ENCODE measurements at places on chromosomes 5 and 9.
A peak's percentile ranks its signal among the peaks of the same experiment; 100 is the strongest.

DNA sequence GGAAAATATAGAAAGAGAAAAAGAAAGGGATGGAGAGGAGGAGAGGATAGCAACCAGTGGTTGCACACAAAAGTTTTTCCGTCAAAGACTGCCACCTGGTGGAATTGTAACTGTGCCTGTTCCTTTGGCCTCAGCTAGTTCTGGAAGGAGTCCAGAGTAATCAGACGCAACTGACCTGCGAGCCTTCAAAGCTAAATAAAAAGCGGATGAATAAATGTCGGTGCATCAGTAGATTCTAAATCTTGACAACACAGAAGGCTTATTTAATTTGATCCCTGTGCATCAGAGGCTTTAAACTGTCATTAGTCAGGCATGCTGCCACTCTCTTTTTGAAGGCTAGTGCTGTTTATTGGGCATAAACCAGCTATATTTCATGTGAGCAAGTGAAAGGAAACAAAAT is 132.9 kb upstream of the ACO1 start:
- peak; percentile 70 for DNase-seq

DNA sequence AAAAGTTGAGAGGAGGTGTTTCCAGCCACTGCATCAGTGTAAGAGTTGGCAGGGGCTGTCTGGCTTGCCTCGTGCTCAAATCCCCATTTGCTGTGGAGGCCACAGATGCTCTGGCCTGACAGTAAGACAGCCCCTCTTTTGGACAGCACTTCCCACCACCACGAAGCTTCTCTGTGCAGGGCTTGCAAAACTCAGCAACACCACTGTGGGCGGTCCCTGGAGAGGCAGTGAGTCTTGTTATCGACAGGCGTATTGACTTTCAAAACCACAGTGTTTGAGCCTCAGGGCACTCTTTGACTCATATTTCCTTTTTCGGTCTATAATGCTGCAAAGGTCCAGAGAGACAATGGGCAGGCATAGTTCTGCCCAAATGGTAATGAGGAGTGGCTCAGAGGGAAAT is 539.5 kb downstream of the EBF1 start:
- peak; percentile 22 for DNase-seq

- no peak for DNase-seq
These were observed 21.5 kb downstream of the ZNF346 start for GRCh38 chr5:177043958-177044357.

GRCh38 chr9:112810696-112811490 is 60.3 kb downstream of the SNX30 start:
- DNase-seq = peak; percentile 81

GRCh38 chr5:81292130-81292529 is 9.3 kb upstream of the ZCCHC9 start:
- no peak for DNase-seq

GRCh38 chr5:139164020-139164419 is 34.1 kb downstream of the SIL1 start:
- no peak for DNase-seq

- no peak for DNase-seq
These were observed 222.5 kb upstream of the IL12B start for GRCh38 chr5:159552751-159553150.

- peak; percentile 6 for DNase-seq
These were observed 55.1 kb upstream of the SH3PXD2B start for GRCh38 chr5:172509405-172509781.

GRCh38 chr5:101942321-101942882 is 353.7 kb downstream of the SLCO4C1 start:
- peak; percentile 70 for DNase-seq

DNA sequence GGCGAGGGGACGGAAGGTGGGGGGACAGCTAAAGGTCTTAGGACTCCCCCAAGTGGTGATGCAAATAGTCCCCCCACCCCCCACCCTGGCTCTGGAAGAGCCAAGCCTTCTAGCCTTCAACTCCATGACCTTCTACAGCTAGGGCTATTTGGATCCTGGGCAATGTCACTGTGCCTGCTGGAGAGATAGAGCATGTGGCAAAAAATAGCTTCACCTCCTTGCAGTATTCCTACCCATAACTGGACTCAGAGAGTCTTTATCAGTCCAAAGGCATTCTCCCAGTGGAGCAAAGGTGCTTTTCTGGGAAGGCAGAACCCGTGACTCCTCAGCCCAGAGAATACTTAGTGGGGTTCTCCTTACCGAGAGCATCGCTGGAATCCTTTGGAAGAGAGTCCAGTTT is 48.9 kb upstream of the PPARGC1B start:
- DNase-seq = no peak

GRCh38 chr9:4700091-4700490 is 20.7 kb downstream of the CDC37L1 start:
- no peak for DNase-seq

GRCh38 chr5:150451594-150451993 is 2.1 kb upstream of the RPS14 start:
- DNase-seq = no peak

DNA sequence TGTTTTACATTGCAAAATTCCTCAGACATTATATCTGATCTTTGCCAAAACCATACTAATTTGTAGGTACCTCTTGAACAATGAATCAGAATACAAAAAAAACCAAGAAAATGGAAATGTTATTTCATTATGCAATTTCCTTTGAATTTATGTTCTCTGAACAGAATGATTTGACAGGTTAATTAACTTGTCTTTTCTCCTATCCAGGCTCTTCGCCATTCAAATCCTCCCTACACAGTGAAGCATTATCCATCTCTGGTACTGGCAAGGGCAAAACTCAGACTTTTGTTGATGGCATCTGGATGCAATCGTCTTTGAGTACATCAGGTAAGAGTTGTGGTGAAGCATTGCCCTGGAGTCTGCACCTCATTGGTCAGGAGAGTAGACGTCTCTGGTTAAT is 655.7 kb upstream of the ITGA1 start:
- DNase-seq = no peak

- no peak for DNase-seq
These were observed 44.2 kb upstream of the NKX2-5 start for GRCh38 chr5:173279166-173279565.

- DNase-seq = peak; percentile 5
These were observed 117.2 kb downstream of the TRPM3 start for GRCh38 chr9:71004196-71004595.

GRCh38 chr9:112753725-112754124 is 3.2 kb downstream of the SNX30 start:
- no peak for DNase-seq

GRCh38 chr5:132410451-132411303 is 41.2 kb downstream of the SLC22A5 start:
- peak; percentile 84 for DNase-seq

DNA sequence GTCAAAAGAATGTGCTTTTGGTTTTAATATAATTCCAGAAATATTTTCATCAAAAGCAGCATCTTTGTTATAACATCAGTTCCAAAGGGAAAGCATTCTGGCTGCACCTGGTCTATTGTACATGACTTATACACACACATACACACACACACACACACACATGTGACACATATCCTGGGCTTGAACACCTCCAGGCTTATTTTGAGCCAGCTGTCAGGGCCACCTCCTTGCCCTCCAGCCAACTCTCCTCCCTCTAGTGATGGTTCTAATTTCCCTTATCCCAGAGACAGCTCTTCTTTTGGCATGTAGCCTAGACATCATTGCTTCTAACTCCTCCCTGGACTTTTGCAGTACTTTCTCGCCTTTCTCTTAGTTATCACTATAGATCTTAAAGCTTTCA is 115.0 kb downstream of the PIK3R1 start:
- DNase-seq = no peak

GRCh38 chr5:131610198-131611063 is 24.6 kb downstream of the RAPGEF6 start:
- peak; percentile 19 for DNase-seq

DNA sequence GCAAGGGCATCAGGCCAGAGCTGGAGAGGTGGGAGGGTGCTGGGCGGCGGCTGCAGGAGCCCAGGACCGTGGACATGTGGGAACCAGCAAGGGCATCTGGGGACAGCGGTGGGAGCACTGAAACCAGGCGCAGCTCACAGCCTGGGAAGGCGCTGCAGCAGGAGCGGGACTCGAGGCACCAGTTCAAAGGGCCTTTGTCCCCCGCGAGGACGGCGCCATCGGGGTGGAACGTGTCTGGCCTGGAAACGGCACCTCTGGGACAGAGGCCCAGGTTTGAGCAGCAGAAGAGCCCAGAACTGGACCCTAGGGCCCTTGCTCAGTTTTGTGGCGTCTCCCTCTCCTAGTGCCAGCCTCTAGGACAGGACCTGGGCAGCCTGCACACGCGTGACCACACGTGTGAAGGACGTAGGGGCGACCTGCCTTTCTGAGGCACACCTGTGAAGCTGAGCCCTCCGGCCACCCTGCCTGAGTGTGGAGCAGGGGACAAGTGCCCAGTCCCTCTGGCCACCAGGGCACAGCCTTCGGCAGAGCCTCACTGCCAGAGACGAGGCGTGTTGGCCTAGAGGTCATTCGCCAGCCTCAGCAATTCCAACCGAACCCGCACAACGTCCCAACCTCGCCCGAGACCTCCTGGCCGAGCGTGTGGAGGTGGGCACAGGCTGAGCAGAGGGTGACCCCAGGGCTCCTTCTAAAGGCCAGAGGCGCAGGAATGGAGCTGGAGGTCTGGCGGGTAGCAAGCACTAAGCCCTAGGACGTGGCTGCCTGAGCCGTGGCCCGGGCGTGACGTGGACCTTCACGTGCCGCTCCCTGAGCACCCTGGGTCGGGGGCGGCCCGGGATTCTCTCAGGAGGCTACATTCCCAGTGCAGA is 2.2 kb upstream of the TMEM210 start:
- no peak for DNase-seq

DNA sequence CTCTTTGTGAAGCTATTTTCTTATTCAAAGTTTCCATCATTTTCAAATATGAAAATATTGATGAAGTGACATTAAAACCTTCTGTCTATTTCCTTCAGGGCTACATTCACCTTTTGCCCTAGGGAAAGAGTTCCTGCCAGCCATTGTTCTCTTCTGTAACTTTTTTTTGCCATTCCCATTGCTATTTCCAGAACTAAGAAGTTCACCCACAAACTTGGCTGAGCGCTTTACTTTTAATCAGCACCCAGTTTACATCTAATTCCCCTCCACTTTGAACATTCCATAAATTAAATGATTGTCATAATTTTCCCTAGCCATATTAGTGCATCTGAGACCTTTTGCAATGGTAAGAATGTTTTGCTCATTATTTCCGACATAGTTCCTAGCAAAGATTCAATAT is 4.4 kb downstream of the IL33 start:
- DNase-seq = no peak

DNA sequence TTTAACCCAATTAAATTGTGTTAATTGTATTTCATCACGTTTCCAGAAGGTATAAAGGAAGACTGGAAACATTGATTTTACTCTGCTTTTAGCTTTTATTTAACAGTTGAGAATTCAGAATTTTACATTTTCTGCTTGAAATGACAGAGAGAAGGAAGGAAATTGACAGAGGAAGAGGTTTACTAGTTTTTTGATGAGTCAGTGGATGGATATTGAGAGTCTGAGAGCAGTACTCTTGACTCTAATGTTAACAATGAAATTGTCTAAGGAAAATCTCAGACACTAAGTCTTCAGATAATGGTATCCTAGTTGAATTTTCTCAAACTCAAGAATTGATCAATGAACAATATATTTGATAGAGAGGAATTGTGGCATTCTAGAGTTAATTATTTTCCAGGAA is 60.6 kb downstream of the IPO11 start:
- DNase-seq = no peak

DNA sequence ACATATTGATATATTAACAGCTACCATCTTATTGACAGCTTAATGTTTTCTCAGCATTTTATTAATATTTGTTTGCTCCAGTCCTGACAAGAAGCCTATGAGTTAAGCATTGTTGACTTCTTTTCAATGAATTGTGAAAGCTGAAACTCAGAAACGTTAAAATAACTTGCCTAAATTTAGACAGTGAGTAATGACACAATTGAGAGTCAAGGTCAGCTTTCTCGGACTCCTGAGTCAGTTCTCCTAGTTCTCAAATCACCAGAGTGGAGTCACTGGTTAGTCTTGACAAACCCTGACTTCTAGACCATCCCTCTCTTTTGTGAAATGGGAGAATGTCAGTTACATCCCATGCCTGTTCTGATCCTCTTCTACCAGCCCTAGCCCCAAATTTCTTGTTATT is 222.7 kb upstream of the ACO1 start:
- no peak for DNase-seq

- DNase-seq = no peak
These were observed 187.6 kb downstream of the CD180 start for GRCh38 chr5:67009028-67009427.

- DNase-seq = no peak
These were observed 287.9 kb downstream of the SEC61B start for GRCh38 chr9:99509900-99510535.

- no peak for DNase-seq
These were observed 68.7 kb downstream of the KCNN2 start for GRCh38 chr5:114430532-114430931.

GRCh38 chr5:116696366-116696765 is 121.7 kb upstream of the SEMA6A start:
- peak; percentile 26 for DNase-seq

DNA sequence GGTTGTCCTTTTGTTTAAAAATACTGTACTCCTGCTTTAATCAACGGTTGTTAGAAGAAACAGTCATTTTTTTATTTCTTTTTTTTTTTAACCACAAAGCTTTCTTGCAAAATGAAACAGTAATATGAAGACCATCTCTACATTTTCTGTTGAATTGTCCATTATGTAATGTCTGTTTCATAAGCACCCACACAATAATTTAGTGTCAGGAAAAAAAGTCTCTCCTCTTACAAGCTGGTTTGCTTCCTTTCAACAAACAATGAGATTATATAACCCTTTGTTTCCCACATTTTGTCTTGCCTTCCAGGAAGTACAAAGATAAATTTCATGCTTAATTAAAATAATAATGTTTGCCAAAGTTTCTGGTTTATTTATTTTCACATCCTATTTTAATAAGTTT is 16.7 kb downstream of the CTNNAL1 start:
- no peak for DNase-seq

GRCh38 chr5:150645070-150645700 is 4.7 kb downstream of the SYNPO start:
- DNase-seq = peak; percentile 62

DNA sequence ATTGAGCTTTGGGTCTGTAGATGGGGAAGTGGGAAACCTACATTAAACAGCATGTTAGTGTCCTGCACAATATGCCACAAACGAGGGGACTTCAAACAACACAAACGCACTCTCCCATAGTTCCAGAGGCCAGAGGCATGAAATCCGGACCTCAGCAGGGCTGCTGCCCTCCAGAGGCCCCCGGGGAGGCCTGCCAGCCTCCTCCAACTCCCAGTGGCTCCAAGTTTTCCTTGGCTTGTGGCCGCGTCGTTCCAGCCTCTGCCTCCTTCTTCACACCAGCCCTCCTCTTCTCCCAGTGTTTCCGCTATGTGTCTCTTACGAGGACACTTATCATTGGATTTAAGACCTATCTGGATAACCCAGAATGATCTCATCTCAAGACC is 13.3 kb upstream of the COL5A1 start:
- DNase-seq = no peak

- DNase-seq = peak; percentile 5
These were observed 169.4 kb upstream of the TMEM161B start for GRCh38 chr5:88438006-88438405.

- no peak for DNase-seq
These were observed 953 bp downstream of the UBE2QL1 start for GRCh38 chr5:6449465-6450158.

GRCh38 chr5:11607944-11608483 is 296.2 kb downstream of the CTNND2 start:
- DNase-seq = no peak
